ENCODE measurements at places on chromosomes 1 and 21.

- no peak for DNase-seq
Measured at GRCh38 chr1:39047374-39048229, 21.5 kb downstream of the NDUFS5 start.

DNA sequence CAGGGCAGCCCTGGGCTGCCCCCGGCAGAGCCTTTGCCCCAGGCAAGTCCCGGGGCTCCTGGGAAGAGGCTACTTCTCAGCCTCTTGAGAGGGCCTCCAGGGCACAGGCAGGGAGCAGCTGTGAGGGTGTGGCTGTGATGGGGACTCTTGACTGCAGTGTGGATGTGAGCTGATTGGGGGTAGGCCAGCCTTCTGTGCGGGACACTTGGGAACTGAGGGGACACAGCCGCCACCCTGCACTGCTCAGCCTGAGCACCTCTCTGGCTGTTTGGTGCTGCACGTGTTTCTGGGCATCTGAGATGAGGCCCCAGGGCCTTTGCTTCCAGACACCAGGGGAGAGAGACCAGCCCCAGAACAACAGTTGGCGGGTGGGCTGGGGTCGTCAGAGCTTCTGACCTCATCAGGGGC is 62.1 kb downstream of the SKI start:
- no peak for DNase-seq

DNA sequence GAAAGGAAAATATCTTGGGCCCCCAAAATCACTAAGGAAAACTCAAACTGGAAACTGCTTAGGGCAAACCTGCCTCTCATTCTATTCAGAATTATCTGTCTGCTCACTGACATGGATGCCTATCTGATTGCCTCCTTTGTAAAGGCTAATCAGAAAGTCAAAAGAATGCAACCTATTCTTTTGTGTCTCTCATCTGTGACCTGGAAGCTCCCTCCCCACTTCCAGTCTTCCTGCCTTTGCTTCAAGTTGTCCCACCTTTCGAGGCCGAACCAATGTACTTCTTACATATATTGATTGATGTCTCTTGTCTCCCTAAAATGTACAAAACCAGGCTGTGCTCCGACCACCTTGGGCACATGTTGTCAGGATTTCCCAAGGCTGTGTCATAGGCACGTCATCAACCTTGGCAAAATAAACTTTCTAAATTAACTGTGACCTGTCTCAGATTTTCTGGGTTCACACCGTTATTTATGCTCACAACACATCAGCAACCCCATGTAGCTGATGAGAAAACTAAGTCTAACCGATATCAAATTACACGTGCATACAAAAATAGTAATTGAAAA is 302.3 kb upstream of the NRIP1 start:
- no peak for DNase-seq

DNA sequence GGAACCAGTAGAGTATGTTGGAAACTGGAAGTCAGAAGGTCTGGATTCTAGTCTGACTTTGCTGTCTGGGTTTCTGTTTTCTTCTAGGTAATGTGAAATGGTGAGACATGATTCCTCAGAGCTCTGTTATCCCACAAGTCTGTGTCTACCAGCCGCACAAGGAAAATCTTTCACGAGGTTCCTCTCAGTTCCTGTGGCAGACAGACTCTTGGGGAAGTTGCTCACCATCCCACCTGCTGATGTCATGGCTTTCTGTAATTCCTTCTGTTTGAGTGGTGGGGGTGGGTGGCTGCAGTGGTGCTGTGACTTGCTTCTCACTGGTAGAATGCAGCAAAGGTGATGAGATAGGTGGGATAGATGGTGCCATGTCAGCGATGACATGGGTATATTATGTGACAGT is 17.1 kb upstream of the SCMH1 start:
- no peak for DNase-seq

DNA sequence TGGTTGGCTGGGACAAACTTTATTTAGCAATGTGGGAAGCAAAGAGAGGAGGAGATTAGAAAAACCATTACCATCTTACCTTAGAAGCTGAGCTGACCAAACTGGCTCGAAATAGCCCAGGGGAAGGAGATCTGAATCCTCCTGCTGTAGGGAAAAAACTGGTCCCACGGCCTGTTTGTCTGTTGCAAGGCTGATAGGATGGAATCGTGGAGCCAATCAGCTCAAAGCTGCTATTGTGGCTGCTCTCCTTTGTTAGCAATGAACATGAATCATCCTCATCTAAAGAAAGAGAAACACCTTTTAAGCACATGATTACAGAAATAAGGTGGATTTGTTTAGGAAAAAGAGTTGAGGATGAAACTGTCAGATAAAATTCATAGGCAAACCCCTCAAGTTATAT is 21.5 kb downstream of the CLSPN start:
- DNase-seq = no peak

GRCh38 chr21:29157080-29157479 is 26.6 kb downstream of the MAP3K7CL start:
- no peak for DNase-seq

DNA sequence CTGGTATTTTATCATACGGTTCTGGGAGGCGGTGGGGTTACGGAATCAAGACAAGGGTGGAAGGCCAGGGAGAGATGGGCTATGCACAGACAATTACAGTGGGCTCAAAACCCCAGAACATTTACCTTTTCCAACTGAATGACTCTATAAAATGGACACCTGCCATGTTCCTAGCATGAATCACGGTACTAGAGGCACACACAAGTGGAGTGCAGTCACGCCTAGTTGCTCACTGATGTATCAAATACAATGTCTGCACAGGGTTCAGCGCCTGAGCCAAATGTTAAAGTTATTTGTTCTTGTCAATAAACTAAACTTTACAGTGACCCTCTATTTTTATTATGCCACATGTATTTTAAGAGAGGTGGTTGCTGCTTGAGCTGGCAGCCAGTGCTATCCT is 121.4 kb downstream of the ATG4C start:
- no peak for DNase-seq

- DNase-seq = no peak
Measured at GRCh38 chr1:159483501-159483900, 44.0 kb downstream of the OR10J1 start.

GRCh38 chr21:37675202-37675801 is 241.0 kb downstream of the KCNJ6 start:
- DNase-seq = peak; percentile 24

DNA sequence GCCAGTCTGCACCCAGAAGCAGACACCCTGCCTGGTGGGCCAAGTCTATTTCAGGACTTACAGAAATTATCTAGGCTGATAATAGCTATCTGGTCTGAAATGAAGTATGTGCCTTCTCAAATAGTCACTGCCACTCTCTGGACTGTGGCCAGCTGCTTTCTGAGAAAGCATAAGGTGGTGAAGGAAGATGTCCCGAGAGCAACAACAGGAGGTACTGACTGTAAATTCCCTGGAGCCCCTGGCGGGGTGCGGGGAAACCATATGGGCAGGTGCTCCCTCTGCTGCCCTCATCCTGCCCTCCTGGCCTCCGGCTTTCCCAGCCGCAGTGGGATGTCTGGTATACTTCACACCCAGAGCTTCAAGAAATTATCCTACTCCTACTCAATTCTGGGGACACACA is 86.8 kb downstream of the TGFBR3 start:
- no peak for DNase-seq

DNA sequence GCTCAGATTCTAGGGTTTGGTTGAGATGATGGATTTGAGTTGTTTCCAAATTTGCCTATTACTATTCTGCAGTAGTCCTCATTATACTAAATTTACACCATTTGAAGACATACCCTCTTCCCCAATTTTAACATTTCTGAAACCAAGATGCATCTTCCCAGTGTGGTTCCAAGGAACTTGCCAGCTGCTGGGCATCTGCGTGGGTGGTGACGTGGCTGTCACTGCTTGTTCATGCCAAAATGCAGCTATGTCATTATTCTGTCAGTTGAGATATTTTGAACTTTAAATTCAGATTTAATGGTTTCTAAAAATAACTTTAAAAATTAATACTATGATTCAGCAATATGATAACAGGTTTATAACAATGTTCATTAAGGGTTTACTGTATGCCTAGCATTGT is 1.2 kb downstream of the ZFP69 start:
- DNase-seq = no peak

GRCh38 chr1:64199154-64199553 is 4.3 kb upstream of the UBE2U start:
- DNase-seq = no peak

DNA sequence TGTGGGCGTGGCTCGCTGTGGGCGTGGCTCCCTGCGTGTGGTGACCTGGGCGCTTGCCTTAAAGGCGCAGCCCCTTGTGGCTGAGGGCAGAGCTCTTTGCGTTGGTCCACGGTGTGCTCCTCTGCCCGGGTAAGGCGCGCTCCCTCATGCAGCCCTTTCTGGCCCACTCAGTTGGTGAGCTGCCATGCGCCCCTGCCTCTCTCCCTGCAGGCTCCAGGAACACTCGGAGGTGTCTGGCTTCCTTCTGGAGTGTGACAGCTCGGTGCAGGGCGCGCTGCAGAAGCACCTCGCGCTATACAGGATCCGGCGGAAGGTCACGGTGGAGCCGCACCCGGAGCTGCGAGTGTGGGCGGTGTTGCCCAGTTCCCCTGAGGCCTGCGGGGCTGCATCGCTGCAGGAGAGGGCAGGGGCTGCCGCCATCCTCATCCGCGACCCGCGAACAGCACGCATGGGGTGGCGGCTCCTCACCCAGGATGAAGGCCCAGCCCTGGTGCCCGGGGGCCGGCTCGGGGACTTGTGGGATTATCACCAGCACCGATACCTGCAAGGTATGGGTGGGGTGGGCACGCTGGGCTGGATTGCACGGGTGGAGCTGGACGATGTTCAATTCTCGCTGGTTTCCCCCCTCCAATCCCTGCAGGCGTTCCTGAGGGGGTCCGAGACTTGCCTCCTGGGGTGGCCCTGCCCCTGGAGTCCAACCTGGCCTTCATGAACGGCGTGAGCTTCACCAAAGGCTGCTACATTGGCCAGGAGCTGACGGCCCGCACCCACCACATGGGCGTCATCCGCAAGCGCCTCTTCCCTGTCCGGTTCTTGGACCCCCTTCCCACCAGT is 9.1 kb downstream of the IBA57 start:
- peak; percentile 42 for DNase-seq

- no peak for DNase-seq
Measured at GRCh38 chr21:35857095-35857494, 203.2 kb downstream of the SETD4 start.

DNA sequence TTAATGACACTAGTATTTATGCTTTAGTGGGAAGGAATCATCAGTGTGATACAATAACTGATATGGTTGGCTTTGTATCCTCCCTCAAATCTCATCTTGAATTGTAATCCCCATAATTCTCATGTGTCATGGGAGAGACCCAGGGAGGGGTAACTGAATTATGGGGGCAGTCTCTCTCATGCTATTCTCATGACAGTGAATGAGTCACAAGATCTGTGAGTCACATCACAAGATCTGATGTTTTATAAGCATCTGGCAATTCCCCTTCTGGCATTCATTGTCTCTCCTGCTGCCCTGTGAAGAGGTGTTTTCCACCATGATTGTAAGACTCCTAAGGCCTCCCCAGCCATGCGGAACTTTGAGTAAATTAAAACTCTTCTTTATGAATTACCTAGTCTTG is 1760.3 kb downstream of the NCAM2 start:
- no peak for DNase-seq

- DNase-seq = no peak
Measured at GRCh38 chr1:24635195-24635843, 7.8 kb upstream of the SRRM1 start.

GRCh38 chr1:158334526-158335212 is 3.3 kb upstream of the CD1B start:
- DNase-seq = no peak

DNA sequence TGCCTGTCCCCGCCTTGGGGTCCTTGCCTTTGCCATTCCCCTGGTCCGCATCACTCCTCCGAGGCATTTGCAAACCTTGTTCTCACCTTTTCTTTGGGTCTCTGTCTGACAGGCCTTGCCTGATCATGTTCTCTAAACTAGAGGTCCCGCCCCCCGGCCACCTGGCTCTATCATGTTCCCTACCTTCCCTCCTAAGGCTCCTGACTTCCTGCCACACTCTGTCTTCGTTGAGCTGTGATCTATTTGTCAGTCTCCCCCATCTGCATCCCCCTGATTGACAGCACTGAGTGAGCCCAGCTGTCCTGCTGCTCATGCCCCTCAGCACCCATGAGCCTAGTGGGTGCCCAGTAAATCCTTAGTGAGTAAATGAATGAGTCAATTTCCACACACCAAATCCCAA is 22.8 kb downstream of the ERG start:
- DNase-seq = no peak

- peak; percentile 37 for DNase-seq
Measured at GRCh38 chr1:15578921-15579682, 5.7 kb downstream of the AGMAT start.
